Stimulated activated CD8-positive, alpha-beta memory T cell treated with anti-CD3 and anti-CD28 coated beads, Interleukin-15, amount 100 ng/mL, for 4 hours (primary cell): ENCODE measurements at places on chromosomes 2 and 18.

DNA sequence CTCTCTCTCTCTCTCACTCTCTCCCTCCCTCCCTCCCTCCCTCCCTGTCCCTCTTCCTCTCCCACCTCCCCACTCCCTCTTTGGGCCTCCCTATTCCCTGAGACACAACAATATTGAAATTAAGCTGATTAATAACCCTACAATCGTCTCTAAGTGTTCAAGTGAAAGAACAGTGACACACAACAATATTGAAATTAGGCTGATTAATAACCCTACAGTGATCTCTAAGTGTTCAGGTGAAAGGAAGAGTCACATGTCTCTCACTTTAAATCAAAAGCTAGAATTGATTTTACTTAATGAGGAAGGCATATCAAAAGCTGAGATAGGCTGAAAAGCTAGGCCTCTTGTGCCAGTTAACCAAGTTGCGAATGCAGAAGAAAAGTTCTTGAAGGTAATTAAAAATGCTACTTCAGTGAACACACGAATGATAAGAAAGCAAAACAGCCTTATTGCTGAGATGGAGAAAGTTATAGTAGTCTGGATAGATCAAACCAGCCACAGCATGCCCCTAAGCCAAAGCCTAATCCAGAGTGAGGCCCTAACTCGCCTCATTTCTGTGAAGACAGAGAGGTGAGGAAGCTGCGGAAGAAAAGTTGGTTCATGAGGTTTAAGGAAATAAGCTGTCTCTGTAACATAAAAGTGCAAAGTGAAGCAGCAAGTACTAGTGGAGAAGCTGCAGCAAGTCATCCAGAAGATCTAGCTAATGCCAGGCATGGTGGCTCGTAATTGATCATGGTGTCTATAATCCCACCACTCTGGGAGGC is 21.3 kb downstream of the MALT1 start:
- DNase-seq = no peak

DNA sequence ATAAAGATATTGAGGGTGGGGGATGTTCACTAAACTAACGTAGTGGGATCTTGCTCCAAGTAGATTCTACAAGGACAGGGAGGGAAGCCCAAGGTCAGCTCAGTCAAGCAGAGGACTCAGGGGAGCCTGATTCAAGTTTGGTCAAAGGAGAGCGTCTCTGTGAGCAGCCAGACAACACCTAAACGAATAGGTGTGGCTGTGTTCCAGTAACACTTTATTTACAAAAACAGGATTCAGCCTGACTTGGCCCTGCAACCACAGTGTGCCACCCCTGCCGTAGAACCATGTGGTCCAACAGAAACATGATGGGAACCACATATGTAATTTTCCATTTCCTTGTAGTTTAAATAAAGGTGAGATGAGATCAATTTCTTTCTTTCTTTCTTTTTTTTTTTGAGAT is 18.1 kb upstream of the FZD5 start:
- no peak for DNase-seq

DNA sequence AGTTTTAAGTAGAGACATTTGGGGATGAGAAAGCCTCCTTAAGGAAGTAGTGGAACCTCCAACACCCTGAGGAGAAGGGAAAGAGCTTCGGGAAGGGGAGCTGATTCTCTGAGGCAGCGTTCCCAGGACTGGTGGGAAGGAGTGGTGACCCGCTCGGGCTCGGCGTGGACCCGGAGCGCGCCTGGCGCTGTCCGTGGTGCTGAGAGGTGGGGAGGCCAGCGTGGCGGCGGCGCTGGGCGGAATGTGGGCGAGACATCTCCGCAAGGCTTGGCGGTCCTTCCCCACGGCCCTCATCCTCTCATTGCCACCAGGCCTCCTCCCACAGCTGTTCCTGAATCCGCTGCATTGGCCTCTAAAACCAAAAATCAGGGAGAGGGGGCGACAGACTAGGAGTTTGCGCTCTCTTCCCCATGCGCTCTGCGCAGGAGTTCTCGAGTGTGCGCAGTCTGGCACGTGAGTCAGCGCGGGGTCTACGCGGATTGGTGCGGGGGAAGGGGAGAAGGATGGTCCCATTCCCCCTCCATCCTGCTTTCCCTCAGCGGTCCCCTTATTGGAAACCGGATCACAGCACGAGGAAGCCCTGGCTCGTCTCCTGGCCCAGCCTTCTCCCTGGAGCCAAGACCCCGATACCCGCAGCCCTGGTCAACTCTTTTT is 857 bp downstream of the RESP18 start:
- no peak for DNase-seq

DNA sequence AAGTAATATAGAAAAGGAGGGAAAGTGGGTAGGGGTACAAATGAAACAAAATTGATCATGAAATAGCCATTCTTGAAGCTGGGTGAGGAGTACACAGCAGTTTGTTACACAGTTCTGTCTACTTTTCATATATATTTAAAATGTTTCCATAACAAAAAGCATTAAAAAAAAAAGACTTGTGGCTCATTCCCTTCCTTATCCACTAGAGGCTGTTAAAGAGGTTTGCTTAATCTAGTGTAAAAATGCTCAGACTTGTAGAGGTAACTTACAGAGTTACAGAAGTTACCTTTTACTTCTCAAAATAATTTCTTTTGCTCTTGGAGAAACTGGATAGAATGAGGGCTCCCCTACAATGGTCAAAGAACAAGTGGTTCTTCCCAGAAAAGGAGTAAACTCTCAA is 8.1 kb upstream of the WIPF1 start:
- DNase-seq = no peak

- no peak for DNase-seq
Measured at GRCh38 chr2:158997037-158997790, 28.8 kb downstream of the TANC1 start.

- DNase-seq = no peak
Measured at GRCh38 chr2:169386722-169387121, 24.4 kb upstream of the LRP2 start.

- DNase-seq = no peak
Measured at GRCh38 chr18:43934322-43934721, 657.0 kb upstream of the SYT4 start.

DNA sequence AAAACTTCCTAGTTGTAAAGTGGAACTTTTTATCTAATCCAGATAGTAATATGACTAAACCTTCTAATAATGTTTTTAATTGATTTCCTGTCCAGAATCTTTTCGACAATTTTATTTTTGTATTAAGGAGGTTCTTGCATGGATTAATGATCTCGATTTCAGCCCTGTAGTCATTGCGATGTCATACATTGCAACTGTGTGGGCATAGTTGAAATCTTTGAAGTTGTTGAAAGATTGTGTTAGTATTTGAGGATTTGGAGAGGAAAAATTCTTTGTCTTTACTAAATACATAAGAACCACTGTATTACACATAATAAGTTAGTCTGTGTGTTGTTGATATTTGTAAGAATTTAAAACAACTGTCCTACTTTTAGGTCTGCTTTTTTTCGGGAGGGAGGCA is 31.1 kb downstream of the ACSL3 start:
- DNase-seq = no peak

- DNase-seq = no peak
Measured at GRCh38 chr18:5930789-5931188, 35.5 kb upstream of the TMEM200C start.

- DNase-seq = no peak
Measured at GRCh38 chr2:31888550-31888949, 122.3 kb downstream of the MEMO1 start.

DNA sequence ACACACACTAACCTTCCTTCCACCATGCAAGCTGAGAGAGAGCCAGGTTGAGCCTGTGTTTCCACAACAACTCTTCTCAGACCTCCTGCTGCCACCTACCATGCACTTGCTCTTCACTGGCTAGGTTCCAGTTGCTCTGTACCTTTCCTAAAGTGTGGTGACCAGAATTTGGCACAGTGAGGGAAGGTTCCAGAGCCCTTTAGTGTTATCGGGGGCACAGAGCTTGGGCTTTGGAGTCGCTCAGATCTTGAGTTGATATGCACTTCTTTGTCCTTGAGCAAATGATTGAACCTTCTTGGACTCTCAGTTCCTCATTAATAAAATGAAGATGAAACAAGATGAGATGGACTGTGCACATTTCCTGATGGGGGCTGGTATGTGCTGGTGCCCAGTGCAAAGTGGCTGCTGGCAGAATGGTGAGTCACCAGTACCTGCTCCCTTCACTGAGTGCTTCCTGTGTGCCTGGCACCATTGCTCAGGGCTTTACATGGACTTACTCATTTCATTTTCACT is 47.1 kb downstream of the NEDD4L start:
- DNase-seq = no peak

DNA sequence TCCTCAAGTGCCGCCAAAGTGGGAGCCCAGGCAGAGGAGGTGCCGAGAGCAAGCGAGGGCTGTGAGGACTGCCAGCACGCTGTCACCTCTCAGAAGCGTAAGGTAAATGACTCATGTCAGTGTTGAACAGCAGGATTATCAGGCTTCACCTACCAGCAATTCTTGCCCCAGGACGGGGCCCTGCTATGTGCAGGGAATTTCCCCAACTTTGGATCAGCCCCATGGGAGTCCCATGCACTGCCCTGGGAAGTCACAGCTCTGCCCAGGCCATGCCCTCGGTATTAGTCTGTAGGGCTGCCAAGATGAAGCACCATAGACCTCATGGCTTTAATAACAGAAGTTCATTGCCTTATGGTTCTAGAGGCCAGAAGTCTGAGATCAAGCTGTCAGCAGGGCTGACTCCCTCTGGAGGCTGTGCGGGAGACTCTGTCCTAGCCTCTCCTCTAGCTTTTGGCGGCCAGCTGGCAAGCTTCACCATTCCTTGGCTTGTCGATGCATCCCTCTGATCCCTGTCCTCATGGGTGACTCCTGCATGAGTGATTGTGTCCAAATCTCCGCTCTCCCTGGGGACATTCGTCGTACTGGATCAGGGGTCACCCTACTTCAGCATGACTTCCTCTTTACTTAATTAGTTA is 55.9 kb downstream of the TRPM8 start:
- no peak for DNase-seq

GRCh38 chr2:100905132-100905805 is 85.3 kb downstream of the NPAS2 start:
- no peak for DNase-seq

DNA sequence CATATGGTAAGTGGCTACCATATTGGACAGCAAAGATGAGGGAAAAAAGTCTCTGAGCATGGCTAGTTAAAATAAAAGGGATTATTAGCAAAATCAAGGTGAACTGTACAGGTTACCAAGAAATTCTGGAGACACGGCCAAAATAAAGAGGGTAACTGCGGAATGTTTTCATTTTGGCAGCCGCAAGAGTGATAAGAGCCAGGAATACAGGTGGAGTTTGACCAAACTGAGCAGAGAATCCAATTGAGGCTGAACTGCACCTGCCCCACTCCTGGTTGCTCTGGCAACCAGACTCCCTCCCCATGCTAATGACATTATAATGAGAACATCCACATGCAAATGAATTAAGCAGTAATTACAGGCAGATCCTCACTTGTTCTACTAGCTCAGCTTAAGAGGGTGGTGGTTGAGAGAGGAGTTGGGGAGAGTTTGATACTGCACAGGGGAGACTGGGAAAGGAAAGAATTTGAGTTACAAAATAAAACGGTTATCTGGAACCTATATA is 18.8 kb upstream of the EPHA4 start:
- DNase-seq = no peak

DNA sequence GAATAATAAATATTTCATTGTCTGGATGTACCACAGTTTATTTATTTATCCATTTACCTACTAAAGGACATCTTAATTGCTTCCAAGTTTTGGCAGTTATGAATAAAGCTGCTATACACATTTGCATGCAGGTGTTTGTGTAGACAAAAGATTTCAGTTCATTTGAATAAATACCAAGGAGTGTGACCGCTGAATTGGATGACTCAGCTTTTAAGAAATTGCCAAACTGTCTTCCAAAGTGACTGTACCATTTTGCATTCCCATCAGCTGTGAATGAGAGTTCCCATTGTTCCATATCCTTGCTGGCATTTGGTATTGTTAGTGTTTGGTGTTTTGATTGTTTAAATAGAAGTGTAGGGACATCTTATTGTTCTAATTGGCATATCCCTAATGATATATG is 36.2 kb upstream of the FMNL2 start:
- DNase-seq = no peak

GRCh38 chr18:51196118-51196810 is 1.2 kb downstream of the MEX3C start:
- DNase-seq = peak; percentile 50

GRCh38 chr2:149561309-149561926 is 26.2 kb downstream of the MMADHC start:
- DNase-seq = no peak

- DNase-seq = no peak
Measured at GRCh38 chr18:10234912-10235660, 219.3 kb upstream of the APCDD1 start.

DNA sequence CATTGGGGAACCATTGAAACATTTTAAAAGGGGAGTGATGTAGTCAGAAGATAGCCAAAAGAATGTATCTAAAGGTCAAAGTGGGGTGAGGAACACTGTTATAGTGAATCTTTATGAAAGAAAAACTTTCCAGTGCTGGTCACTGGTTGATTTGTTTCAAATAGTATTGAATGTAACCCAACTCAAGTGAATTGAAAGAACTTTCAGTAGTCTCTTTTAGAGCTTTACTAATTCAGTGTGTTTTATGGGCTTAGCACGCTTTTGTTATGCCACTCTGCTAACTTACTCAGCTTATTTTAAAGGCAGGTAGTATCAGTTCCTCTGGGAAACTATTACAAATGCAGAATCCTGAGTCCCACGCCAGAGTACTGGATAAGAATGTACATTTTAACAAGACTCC is 57.3 kb downstream of the GTF2A1L start:
- no peak for DNase-seq

DNA sequence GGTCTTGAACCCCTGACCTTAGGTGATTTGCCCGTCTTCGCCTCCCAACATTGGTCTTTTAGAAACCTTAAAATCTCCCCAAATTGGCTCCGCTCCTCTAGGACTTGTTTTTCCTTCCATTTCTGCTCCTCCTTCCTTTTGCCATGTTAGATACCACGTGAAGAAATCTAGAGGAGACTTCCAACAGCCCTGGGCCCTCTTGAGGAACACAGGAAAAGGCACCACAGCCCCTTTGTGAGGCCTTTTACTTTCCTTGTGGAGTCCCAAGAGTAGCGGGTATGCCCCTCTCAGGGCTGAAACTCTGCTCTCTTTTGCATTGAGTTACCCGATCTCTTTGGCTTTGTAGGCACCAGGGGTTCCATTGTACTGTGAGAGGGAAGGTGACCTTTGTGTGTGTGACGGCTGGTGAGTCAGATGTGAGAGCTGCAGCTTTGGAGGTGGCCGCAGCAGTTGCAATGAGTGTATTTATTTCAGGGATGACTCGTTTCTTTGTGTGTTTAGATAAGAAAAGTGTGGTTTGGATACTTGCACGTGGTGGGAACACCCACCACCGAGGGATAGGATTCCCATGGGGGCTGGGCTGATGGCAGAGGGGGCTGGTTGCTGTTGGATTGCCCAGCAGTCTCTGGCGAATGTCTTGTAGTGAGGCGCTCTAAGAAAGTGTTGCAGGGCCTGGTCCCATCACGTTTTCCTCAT is 218.4 kb upstream of the HS6ST1 start:
- no peak for DNase-seq
